Right forelimb (tissue), 1 donor: ENCODE measurements at places on chromosomes 1 and 21.

DNA sequence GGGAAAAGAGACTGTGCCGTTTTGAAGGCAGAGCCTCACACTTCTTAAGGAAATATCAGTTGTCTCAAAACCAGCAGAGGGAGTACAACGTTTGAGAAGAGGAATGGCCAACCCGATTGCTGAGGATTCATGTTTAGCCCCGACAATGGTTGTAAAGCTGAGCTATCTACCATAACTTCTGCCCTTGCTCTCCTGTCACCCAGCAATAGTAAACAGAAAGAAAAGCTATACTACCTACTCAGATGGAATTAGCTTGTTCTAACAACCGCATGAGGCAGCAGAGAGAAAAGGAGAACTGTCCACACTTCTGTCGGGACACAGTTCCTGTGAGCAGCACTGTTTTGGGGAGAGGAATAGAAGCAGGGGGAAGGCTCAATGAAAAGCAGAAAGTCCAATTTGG, 91.2 kb downstream of the SLC45A1 start:
- DNase-seq = no peak

DNA sequence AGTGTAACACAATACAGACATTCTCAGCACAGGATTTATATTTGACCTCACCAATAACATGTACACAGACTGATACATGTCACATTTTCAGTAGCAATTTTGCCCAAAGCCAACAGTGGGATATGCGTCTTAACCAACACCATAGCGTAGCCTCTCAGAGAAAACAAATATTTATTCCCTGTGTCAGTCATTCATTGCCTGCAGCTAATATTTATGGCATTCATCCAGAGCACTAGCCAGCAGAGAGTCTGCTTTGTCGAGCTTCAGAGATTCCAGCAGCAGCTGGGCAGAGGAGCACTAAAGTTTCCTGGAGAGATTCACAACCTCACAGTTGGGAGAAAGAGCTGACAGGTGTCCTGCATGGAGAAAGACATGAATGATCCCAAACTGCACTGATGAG, 400.7 kb upstream of the DAB1 start:
- no peak for DNase-seq

DNA sequence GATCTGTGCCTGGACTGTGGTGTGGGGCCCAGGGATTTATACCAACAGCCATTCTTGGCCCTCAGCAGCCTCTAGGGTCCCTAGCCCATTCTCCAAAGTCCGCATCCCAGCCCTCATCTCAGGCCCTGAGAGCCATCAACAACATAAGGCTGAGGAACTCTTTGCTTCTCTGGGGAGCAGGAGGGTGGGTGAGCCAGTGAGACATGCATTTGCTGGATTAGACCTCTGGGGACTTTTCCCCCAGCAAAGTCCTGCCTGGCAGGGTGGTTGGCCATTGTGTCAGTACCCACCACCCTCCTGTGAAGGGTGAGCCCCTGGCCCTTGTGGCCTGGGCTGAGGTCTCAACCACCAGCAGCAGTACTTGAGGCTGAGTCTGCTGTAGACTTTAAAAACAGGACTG, 24.2 kb upstream of the FAM20B start:
- DNase-seq = no peak

GRCh38 chr1:186930238-186930637, 101.5 kb downstream of the PLA2G4A start:
- no peak for DNase-seq

- no peak for DNase-seq
Observed at GRCh38 chr1:12775443-12775842, 1.9 kb downstream of the PRAMEF12 start.

DNA sequence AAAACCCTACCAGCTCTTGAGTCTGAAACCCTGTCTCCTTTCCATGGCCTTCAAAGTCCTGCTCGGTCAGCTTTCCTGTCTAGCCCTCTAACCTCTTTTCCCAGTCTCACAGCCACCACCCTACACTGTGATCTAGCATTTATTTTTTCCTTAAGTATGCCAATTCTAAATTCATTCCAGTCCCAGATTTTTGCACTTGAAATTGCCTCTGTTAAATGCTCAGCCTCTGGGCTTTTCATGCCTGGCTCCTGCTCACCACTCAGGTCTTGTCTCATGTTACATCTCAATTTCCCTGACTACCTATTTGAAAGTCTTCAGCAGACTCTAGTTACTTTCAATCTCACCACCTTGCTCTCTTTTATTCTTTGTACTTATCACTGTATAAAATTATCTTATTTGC, 176.2 kb downstream of the ADGRL4 start:
- DNase-seq = no peak

GRCh38 chr1:4695241-4695640, 40.8 kb downstream of the AJAP1 start:
- DNase-seq = no peak

DNA sequence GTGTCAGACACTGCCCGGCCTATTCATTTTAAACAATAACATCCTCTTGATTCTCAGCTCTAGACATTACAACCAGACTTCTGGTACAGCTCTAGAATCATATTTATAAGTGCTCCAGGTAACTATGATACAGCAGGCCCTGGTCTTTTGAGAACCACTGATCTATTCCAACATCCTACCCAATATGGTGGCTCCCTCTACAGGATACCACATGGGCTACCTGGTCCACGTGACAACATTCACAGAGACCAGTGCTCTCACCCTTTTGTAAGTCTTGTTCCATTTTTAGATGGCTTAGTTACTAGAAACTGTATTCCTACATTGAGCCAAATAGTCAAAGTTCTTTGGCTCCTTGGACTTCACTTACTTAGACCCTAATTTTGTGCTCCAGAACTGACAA, 102.9 kb downstream of the PTPN14 start:
- DNase-seq = no peak

- DNase-seq = no peak
Observed at GRCh38 chr1:157624471-157624870, 26.6 kb upstream of the FCRL4 start.

DNA sequence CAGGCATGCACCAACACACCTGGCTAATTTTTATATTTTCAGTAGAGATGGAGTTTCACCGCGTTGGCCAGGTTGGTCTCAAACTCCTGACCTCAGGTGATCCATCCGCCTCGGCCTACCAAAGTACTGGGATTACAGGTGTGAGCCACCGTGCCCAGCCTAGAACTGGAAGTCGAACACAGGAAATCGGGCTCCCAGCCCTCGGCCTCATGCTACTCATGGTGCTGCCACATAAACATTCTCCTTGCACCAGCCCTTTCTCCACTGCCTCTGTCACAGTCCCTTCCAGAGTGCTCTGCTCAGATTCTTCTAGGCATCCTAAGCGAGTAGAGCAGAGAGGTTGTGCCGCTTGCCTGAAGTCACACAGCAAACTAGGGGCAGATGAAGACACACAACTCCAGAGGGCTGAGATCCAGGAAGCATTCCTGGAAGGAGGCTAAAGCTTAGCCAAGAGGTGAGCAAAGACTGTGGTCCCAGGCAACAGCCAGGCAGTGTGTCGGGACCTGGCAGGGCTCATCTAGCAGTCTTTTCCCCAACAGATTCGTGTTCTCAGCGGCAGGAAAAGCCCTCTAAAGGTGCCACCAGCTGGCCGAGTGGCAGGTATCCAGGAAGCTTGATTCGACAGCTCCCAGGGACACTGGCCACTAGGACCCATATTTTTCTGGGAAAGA, 29.6 kb upstream of the NPPB start:
- no peak for DNase-seq

DNA sequence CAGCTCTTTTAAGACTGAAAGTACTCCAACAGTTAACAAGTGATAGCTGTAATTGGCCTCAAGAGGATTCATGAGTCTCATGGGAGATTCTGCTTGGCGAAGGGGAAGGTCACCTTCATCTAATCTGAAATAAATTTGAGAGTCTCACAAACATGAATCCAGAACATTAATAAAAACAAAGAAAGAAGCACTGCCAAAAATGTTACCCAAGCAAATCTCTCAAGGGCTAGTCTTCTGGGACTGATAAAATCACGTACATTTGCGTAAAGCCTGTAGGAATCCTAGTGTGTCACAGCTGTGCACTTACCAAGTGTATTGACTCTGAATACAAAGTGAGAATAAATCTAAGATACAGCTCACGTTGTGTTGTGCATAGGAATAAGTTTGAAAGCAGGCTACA, 21.2 kb upstream of the NUF2 start:
- no peak for DNase-seq

DNA sequence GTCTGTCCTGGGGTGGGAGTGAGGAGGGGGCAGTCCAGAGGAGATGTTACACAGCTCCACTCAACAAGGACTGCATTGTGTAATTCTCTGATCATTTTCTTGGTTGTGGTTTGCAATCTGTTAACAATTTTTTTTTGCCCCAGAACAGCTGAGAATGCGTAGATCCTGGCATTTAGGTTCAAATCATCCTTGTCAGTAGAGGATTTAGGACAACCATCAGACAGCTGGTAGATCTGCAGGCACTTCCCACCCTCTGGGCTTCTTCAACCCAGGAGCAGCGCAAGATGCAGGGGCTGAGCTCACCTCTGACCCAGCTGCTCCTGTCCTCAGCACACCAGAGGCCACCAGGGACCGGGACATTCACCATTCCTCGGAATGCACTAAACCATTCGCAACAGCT, 13.5 kb downstream of the BCAR3 start:
- no peak for DNase-seq

DNA sequence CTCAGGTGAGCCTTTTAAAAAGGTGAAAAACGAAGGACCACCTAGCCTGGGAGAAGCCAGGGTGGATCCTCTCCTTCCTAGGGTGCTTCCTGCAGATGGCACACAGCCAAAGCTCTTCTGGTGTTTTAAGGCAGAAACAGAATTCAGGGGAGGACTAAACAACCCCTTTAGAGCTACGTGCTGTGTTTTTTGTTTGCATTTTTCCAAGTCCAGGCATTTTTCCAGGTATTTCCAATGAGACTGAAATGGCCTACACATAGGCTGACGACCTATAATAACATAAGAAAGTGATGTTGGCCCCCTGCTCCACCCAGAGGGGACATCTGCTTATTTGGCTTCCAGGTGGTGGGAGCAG, 83.8 kb downstream of the CAPZB start:
- DNase-seq = no peak

DNA sequence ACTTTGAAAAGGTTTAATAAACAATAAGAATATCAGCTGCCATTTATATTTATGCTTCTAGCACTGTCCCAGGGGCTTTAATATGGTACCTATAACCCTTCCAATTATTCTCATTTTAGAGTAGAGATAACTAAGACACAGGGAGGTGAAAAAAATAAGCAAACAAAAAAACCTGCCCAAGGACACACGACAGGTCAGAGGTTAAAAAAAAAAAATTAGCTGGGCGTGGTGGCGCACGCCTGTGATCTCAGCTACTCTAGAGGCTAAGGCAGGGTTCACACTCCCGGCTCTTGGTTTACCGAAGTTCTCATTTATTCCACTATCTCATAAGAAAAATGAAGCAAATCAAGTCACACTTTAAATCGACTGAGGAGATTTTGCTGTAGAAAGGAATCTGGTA, 34.7 kb upstream of the CNN3 start:
- no peak for DNase-seq

DNA sequence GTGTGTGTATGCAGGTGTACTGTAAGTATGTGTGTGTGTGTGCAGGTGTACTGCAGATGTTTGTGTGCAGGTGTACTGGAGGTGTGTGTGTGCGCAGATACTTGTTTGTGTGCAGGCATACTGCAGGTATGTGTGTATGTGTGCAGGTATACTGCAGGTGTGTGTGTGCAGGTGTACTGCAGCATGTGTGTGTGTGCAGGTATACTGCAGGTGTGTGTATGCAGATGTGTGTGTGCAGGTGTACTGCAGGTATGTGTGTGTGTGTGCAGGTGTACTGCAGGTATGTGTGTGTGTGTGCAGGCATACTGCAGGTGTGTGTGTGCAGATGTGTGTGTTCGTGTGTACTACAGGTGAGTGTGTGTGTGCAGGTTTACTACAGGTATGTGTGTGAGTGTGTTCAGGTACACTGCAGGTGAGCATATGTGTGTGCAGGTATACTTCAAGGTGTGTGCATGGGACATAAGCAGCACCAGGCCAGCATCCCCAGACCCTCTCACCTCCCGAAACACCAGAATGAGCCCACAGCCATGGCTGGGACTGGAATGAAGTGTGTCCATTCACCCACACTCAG, 97.5 kb downstream of the DMRTB1 start:
- no peak for DNase-seq

- no peak for DNase-seq
Observed at GRCh38 chr1:234214911-234215892, 158.1 kb upstream of the COA6 start.

DNA sequence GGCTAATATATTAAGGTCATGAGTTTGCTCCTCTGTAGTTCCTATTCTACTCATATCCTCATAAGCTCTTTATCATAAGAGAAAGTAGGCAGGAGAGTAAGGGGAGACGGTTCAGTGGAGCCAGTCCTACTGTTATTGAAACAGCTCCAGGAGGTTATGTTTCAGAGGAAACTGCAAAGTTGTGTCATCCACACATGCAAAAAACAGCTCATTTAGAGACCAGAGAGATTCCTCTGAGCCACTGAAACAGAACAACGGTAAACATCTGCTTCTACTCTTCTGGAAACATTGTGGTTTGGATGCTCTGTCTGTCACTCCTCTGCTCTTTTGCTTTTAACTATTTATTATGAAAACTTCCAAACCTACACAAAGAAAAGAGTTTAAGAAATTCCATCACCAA, 66.3 kb upstream of the PPP2R5A start:
- DNase-seq = no peak
